ENCODE measurements at places on chromosomes 1 and 21.

GRCh38 chr1:174913225-174913903 lies 86.4 kb upstream of the CACYBP start:
- no peak for DNase-seq

GRCh38 chr1:52978045-52978444 lies 51.0 kb downstream of the SCP2 start:
- DNase-seq, result no peak

DNA sequence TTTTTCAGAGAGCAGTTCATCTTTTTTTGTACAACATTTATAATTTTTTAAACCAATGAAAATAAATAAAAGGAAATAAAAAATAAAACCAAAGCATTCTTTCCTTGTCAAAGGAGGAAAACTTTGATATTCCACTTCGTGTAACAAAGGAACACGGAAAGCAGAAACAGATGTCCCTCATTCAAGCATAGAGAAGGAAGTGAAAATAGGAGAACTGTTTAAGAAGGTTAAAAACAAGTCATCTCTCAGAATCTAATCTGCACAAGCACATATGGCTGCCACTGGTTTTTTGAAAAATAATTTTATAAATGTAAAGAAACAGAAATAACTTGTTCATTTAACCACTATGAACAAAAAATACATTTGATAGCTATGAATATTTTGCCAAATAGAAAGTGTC lies 35.9 kb upstream of the ZNF644 start:
- no peak for DNase-seq

- peak; percentile 11 for DNase-seq
Observed at GRCh38 chr1:39632682-39633417, 6.6 kb downstream of the HEYL start.

DNA sequence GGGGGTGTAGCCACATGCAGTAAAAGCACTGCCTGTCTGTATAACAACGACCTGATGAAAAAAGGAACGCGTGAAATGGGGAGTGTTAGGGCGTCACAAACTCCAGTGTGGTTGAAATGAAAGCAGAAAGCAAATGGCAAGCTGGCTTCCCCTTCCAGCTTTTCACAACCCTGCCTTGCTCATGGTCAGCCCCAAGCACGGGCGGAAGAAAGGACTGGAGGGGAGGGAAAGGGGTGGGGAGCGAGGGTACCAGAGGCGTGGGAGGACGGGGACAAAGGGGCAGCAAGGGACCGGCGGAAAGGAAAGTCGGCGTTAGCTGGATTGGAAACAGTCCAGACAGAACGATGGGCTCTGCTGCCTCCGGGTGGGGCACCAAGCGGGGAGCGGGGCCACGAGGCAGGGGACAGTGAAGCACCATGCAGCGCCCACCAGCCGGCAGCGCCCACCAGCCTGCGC lies 9.6 kb downstream of the VPS26C start:
- peak; percentile 9 for DNase-seq

- no peak for DNase-seq
Observed at GRCh38 chr1:33443705-33444180, 12.8 kb upstream of the PHC2 start.

GRCh38 chr1:152960452-152961044 lies 9.9 kb upstream of the SPRR4 start:
- no peak for DNase-seq

DNA sequence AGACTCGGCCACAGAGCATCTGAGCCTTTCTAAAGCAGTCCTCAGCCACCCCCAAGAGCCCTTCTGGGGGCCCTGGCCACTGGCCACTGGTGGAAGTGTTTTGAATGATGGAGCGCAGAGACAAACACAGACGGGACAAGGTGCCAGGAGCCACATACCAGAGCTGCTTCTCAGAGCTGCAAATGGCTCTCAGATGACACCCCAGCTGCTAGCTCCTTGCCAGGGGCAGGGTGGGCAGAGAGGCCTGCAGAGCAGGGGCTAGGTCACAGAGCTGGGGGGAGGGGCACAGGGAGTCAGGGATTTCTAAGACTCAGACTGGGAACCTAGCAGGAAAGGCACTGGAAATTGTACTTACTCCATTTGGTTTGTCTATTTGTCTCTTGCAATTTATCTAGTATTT lies 30.4 kb downstream of the KCNN3 start:
- no peak for DNase-seq

DNA sequence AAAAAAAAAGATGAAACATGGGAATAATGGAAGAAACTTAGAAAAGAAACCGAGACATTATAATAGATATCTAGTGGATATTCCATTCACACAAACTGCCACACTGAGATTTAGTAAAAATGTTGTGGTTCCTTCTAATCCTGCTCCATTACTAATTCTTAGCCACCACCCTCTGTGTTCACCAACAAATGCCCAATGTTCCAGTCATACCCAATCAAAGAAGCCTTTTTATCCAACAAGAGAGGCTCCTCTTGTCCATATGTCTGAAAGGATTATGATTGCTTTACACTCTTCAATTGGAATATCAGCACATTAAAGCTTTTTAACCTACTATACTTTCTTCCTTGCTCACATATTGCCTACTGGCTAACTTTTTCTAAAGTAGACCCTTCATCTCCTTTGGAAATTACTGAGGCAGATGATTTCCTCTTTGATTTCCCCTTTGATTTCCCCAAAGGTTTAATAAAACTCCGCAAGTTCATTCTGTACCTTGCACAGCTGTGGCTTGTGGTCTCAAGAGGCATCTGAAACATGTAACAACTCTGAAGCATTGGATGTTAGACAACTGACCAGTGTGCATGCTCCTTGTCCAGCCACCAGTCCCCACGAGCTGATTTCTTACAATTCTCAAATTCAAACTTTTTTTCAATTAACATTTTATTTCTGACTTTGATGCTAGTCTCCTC lies 305.6 kb upstream of the LYPLAL1 start:
- no peak for DNase-seq

- DNase-seq, result no peak
Observed at GRCh38 chr1:182633657-182634281, 29.6 kb upstream of the RGS16 start.

DNA sequence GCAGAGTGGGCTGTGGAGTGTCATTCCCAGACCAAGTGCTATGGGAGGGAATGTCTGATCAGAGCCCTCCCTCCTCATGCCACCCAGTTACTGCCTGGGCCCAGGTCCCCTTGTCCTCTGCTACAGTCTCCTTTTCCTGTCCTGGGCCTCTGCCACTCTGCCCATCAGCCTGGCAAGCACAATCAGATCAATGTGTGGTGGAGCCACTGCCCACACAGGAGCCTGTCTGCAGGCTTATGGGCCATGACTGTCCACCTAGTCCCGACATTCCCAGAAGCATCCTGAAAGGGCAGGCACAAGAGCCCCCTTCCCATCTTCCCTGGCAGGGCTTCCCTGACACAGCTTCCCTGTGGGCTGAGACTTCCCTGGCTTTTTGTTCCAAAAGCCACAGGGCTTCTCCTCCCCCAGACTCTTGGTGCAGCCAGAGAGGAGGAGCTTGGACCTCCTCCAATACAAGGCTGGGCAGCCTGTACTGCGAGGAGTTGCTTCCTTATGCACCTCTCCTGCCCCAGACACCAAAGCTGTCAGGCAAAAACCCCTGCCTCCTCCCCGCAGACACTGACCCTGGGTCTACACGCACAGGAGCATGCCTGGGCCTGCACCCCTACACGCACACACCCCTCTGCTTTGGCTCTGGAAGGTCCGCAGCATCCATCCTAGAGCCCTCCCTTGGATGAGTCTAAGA lies 29.2 kb upstream of the CNTN2 start:
- peak; percentile 45 for DNase-seq

GRCh38 chr1:204296431-204296988 lies 63.2 kb downstream of the PLEKHA6 start:
- peak; percentile 93 for DNase-seq

GRCh38 chr1:42817976-42818375 lies 779 bp upstream of the SVBP start:
- no peak for DNase-seq

DNA sequence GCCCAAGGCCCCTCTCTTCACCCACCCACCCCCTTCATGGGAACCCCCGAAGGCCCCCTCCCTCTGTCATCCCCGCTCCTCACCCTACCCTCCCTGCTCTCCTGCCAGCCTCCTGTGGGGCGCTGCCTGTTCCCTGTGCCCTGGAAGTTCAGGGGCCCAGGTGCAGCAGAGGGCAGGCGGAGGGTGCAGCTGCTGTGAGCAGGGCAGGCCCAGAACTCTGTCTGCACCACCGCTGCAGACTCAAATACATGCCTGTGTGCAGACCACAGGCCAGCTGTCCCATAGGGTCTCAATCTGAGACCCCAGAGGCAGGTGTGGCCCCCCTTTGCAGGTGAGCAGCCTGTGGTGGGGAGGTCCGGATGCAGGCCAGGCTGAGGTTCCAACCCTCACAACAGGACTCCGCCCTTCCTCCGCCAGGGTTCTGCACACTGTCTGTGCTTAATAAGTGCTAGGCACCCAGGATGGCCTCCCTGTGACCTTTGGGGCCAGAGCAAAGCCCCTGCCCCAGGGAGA lies 62.5 kb downstream of the WNT9A start:
- no peak for DNase-seq

DNA sequence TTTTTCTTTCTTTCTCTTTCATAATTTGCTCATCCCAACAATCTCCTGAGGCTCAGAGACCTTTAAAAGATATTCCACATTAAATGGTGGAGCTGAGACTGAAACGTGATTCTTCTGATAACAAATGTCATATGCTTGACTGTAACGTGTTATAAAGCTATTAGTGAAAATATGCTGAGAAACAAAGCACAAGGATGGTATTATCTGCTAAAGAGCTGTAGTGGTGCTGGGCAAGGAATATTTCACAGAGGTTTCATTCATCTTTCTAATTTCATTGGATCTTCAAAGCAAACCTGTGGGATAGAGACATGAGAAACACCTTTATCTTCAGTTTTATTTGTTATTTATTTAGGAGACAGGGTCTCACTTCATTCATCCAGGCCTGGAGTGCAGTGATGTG lies 98.1 kb upstream of the WLS start:
- DNase-seq, result no peak

DNA sequence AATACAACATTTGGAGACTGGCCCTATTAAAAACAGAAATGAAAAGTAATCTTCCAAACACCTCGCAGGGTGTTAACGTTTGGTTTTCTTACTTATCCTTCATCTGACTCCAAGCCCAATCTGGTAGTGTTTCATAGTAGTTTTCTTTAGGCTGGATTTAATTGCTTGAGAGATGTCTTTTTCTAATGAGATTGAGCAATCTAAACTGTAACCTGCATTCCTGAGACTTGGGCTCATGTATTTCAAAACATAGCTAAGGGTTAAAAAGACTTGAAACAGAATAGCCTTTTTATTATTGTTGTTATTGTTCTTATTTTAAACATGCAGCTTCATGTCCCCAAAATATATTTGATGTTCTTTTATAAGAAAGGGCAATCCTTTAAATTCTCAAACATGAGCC lies 278.9 kb downstream of the TGFB2 start:
- DNase-seq, result peak; percentile 10

- DNase-seq, result no peak
Observed at GRCh38 chr1:157806431-157807149, 13.3 kb downstream of the FCRL1 start.

DNA sequence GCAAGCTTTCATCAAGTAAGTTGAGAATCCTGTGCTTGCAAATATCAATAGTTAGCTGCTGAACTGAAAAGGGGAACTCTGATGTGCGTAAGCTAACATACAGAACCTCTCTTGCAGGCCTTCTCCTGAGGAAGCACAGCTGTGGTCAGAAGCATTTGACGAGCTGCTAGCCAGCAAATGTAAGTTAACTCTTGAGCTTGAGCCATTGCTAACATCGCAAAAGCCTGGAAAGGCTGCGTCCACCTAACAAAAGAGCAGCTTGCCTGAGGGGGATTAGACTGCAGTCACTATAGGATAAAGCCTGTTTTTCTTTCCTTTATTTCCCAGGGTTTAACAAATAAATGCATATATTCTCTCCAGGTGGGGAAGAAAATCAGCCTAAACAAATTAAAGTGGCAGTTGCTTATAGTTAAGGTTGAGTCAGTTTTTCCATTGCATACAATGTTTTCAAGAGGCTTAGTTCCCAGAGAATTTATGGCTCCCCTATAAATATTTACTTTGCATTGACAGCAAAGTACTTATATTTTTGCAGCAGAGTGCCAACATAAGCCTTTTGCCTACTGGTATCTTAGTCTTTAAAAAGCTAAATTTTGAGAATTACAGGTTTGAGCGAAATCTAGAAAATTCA lies 1.5 kb downstream of the RGS2 start:
- DNase-seq, result peak; percentile 19

DNA sequence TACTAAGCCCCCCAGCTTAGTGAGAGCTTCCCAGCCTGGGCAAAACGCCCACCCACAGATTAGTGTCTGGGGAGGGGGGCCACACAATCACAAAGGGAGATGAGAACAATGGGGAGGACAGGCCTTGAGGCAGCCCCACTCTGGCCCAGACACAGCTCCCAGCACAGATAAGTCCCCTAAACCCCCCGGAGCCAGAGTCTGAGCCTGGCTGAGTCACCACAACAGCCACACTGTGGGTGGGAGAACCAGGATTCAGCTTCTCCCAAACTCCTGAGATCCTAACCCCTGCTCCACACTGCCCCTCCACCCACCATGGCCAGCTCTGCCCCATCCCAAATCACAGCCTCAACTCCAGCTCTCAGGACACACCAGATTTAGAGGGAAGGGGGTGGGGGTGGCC lies 4.2 kb downstream of the NECTIN4 start:
- peak; percentile 42 for DNase-seq

DNA sequence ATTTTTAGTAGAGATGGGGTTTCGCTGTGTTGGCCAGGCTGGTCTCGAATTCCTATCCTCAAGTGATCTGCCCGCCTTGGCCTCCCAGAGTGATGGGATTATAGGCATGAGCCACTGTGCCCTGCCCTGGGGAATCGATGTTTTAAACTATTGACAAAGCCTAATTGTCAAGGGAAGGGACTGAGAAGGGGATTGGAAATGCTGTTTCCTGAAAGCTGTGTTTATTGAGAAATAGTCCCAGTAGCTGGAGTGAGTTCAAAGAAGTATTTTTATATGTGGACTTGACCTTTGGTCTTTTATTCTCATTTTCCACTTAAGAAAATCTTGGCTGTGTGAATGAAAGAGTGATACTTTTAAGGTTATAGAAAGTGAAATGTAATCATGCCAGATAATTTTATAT lies 47.5 kb downstream of the KIF1B start:
- no peak for DNase-seq

- no peak for DNase-seq
Observed at GRCh38 chr21:38561205-38561604, 62.9 kb upstream of the ERG start.

- DNase-seq, result no peak
Observed at GRCh38 chr1:145898756-145899155, 11.1 kb downstream of the ITGA10 start.

GRCh38 chr1:234654002-234654733 lies 44.2 kb upstream of the IRF2BP2 start:
- DNase-seq, result no peak

GRCh38 chr1:233503366-233503954 lies 110.4 kb upstream of the KCNK1 start:
- DNase-seq, result no peak

GRCh38 chr1:163712321-163712720 lies 390.6 kb downstream of the NUF2 start:
- no peak for DNase-seq

- DNase-seq, result peak; percentile 50
Observed at GRCh38 chr1:213284626-213285025, 233.6 kb downstream of the RPS6KC1 start.
